ENCODE measurements at places on chromosomes 7 and 10.

GRCh38 chr7:52146871-52147634 lies 830.4 kb upstream of the COBL start:
- no peak for DNase-seq

DNA sequence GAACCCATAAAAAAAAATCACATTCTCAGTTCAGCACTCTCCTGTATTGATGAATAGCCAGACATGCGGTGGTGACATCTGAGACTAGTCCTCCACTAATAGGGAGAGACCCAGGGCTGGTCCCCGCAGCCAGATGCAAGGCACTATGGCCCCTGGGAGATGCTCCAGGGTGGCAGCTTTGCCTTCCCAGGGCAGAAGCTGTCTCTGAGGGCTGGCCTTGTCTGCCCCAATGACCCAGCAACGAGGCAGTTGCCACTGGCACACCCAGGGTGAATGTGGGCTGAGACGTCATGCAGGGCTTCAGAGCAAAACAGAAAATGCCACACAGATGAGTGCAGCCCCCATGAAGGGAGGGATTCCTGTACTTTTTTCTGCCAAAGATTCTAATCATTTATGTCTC lies 50.1 kb upstream of the GDF10 start:
- no peak for DNase-seq

- DNase-seq, result peak; percentile 82
Measured at GRCh38 chr7:36115448-36116321, 37.4 kb upstream of the EEPD1 start.

DNA sequence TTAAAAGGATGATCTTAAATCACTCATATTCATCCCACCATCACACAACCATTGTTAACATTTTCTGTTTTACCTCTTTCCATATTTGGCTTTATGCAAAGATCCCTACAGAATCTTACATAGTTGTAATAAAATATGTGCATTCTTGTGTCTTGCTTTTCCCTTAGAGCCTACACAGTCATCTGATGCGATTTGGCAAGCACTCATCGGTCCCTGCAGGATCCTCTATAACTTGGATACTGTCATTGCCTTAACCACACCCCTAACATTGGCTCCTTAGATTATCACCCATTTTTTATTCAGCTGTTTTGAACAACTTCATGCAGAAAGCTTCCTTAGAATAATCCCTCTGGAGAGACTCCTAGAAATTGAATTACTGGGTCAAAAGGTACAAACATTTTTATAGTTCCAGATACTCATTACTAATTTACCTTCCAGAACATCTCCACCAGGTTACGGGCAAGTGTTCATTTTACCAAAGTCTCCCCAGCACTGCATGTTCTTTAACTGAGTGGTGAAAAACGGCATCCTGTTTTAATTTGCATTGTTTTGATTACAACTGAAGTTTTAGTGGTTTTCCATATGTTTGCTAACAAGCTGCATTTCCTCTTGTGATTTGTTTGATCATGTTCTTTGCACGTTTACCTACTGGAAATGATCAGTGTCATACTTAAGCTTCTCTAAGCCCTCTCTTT lies 268.3 kb downstream of the GRID1 start:
- DNase-seq, result no peak

DNA sequence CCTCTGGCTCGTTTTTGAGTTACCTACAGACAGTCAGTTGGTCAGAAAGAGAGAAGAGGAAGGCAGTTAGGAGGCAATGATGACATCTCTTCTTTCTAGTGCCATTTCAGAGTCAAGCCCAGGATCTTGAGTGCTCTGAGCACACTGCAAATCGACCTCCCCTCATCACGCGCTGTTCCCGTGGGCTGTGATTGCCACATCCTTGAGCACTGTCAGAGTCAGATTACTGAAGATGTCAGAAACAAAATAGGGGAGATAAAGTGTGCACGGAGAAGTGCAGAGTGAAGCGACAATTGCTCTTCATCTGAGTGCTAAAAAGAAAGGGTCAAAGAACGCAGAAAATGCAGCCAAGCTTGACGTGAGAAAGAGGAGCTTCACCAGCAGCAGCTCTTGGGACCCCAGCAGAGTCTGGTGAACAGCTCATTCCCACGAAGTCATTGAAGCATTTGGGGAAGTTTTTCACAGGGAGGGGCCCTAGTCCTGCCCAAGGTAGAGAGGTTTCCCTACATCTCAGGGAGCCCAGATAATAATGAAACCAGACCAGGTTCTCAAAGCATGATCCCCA lies 661.7 kb upstream of the AUTS2 start:
- DNase-seq, result no peak

GRCh38 chr7:150968734-150969372 lies 9.3 kb downstream of the KCNH2 start:
- no peak for DNase-seq

- no peak for DNase-seq
Measured at GRCh38 chr7:44264221-44264931, 61.0 kb downstream of the CAMK2B start.

- no peak for DNase-seq
Measured at GRCh38 chr10:5817322-5818047, 4.3 kb upstream of the GDI2 start.

GRCh38 chr7:34315032-34315431 lies 343.0 kb upstream of the NPSR1 start:
- no peak for DNase-seq

GRCh38 chr10:132788831-132789219 lies 2.9 kb upstream of the NKX6-2 start:
- DNase-seq, result no peak

DNA sequence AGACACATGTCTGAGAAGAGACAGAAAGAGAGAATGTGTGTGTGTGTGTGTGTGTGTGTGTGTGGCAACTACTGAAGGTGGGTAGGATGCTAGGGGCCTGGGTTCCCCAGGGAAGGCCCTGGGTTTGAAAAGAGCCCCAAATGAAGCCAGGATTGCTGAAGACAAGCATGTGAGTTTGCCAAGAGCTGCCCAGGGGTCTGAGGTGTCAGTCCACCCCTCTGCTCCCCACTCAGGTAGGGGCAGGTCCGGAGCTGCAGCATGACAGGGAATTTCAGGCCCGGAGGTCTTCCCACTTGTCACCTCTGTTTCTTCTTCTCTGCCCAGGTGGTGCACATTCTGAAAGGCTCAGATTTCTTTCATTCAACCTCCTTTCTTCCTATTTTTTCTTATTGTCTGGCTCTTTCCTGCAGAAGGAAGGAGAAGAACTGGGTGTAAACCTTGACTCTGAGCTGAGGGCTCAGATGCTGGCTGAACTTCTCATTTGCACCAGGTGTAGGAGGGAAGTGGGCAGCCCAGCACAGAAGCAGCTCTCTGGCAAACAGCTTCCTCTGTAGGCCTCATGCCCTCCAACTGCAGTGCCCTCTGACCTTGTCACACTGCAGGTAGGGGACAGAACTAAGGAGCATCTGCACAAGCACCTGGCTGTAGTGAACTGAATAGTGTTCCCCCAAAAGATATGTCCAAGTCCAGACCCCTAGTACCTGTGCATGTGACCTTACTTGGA lies 79.6 kb upstream of the LRRC4 start:
- DNase-seq, result no peak

- no peak for DNase-seq
Measured at GRCh38 chr7:112567388-112567787, 86.6 kb downstream of the LSMEM1 start.

DNA sequence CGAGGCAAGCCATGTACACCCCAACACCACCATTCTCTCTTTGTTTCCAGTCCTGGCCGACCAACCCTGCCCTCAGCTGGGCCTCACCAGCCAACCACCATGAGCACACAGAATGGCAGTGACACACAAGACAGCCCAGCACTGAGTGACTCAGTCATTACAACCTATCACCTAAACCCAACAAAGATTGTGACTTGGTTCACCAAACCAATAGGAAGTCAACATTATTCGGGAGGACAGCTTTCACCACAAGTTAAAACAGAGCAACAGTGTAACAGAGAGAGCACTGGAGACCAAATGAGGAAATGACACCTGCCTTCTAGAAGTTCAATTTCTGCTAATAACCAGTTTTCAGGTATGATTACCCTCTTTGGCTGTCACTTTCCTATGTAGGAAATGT lies 72.1 kb downstream of the DNMBP start:
- DNase-seq, result no peak

DNA sequence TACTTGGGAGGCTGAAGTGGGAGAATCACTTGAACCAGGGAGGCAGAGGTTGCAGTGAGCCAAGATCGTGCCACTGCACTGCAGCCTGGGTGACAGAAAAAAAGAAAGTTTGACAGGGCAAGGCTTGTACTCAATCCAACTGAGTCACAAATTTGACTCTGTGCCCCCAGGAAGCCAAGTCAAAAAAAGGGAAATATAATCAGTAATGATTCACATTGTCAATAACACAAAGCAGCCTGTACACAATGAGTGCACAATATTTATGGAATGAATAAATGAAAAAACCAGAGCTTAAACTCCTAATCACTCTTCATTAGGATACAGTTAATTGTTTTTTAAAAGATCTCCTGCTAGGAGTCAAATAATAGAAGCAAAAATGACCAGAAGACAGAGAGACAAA lies 6.4 kb downstream of the NAPEPLD start:
- DNase-seq, result no peak

DNA sequence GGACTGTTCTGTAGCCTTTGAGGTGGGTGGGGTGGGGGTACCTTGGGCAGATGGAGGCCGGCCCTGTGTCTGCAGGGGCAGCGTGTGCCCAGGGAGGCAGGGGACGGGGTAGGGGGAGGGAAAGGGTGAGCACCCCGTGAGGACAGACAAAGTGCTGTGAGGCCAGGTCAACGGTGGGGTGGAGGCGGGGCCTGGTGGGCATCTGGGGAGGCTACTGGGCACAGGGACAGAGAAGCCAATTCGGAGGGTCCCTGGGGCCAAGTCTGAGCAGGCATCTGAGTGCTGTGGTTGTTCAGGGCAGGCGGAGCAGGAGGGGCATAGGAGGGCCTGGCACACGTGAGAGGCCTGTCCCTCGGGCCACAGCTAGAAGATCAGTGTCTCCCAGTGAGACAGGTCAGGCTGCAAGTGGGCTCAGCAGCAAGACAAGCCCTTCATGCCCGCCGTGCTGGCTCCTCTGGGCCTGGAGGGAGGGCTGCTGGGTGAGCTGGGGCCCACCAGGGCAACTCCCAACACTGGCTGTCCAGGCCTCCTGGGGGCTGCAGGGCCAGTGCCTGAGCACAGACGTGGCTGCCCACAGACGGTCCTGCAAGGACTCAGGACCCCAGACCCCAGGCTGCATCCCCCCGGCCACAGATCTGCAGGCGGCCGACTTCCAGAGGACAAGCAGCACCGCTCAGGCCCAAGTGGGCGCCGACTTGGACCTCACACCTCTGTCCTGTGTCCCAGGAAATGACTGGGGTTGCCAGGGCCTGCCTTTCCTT lies 26.4 kb upstream of the KNDC1 start:
- DNase-seq, result no peak

- DNase-seq, result no peak
Measured at GRCh38 chr10:124621637-124622036, 122.5 kb downstream of the FAM53B start.

GRCh38 chr7:121504482-121504881 lies 108.4 kb upstream of the FAM3C start:
- no peak for DNase-seq

GRCh38 chr7:12233175-12233574 lies 22.1 kb downstream of the TMEM106B start:
- no peak for DNase-seq

- DNase-seq, result no peak
Measured at GRCh38 chr10:51773681-51774080, 74.3 kb upstream of the CSTF2T start.

DNA sequence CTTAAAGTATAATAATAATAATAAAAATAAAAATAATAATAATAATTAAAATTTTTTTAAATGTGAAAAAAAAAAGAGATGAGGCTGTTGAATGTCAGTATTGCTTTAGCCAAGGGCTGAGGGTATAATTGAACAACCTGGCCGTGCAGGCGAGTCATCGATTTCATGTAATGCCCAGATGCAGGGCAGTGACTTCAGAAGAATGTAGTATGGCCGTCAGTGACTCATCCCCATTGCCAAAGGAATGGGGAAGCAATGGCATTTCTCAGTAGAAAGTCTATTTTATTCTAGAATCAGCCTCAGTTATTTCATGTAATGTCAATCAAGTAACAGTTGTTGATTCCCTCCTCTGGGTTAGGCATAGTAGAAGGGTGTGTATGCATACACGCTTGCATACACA lies 516.4 kb downstream of the GLRX3 start:
- no peak for DNase-seq

- peak; percentile 66 for DNase-seq
Measured at GRCh38 chr7:55517191-55517633, 55.1 kb downstream of the VOPP1 start.

DNA sequence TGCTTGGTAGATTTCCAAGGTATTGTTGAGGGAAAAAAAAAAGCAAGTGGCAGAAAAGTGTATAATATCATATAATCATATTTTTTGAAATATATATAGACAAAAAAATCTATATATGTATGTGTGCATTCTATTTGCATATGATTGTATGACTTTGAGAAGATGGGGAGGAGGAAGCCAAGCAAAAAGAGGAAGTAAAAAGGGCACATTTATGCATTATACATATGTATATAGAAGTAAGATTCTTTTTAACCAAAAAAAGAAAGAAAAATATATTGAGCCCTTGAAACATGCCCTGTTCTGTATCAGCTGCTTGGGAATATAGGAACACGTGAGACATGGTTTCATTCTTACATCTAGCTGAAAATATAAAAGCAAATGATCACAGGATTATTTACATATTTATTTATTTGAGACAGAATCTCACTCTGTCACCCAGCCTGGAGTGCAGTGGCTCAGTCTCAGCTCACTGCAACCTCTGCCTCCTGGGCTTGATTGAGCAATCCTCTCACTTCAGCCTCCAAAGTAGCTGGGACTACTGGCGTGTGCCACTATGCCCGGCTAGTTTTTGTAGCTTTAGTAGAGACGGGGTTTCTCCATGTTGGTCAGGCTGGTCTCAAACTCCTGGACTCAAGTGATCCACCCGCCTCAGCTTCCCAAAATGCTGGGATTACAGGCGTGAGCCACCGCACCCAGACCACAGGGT lies 18.0 kb upstream of the SLF2 start:
- no peak for DNase-seq

DNA sequence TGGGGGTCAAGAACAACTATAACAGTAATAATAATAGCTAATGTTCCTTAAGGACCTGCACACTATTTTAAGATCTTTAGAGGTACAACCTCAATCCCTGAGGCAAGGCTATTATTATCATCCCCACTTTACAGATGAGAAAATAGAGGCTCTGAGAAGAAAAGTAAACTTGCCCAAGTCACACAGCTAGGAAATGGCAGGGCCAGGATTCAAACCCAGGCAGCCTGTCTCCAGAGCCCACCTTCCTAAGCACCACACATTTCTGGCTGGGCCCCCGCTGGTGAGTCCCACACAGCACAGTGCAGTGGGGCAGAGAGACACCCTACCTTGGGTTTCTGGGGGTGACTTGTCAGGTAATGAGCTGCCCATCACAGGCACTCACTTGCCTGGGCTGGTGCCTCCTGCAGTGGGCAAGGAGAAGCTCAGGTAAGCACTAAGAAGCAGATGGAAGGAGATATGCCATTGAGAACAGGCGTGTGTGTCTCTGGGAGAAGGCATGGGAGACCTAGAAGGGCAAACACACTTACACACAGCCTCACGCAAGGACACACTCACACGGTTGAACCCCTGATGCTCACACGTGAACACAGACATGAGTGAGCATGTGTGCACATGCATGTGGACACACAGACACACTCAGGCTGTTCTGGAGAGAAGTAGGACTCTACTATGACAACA lies 104.4 kb upstream of the ZMIZ1 start:
- DNase-seq, result no peak

Data from stimulated activated CD4-positive, alpha-beta T cell treated with anti-CD3 and anti-CD28 coated beads, Interleukin-4, amount 100 ng/mL, for 48 hours (primary cell).